C1 segment of cervical spinal cord (tissue), 14 donors: ENCODE measurements at places on chromosomes 2 and 18.
A peak's percentile ranks its signal among the peaks of the same experiment; 100 is the strongest.

DNA sequence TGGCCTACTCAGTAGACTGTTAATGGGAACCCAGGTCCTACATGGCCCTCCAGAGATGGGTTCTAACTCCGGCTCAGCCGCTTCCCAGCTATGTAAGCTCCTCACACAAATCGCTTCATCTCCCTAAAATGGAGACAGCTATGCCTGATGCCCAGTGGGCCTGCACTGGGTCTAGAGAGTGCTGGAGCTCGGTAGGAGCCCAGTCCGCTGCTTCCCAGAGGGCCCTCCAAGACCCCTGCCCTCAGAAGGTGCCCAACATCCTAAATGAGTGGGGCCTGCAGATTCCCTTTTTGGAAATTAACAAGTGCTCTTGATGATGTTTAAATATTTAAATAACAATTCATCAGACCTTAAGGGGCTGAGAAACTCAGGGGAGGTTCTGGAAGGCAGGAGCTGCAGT is 47.1 kb downstream of the HS1BP3 start:
- no peak for DNase-seq

GRCh38 chr2:85709401-85709811 is 15.2 kb downstream of the GNLY start:
- no peak for DNase-seq

GRCh38 chr2:68880213-68880612 is 9.0 kb upstream of the BMP10 start:
- DNase-seq: no peak

DNA sequence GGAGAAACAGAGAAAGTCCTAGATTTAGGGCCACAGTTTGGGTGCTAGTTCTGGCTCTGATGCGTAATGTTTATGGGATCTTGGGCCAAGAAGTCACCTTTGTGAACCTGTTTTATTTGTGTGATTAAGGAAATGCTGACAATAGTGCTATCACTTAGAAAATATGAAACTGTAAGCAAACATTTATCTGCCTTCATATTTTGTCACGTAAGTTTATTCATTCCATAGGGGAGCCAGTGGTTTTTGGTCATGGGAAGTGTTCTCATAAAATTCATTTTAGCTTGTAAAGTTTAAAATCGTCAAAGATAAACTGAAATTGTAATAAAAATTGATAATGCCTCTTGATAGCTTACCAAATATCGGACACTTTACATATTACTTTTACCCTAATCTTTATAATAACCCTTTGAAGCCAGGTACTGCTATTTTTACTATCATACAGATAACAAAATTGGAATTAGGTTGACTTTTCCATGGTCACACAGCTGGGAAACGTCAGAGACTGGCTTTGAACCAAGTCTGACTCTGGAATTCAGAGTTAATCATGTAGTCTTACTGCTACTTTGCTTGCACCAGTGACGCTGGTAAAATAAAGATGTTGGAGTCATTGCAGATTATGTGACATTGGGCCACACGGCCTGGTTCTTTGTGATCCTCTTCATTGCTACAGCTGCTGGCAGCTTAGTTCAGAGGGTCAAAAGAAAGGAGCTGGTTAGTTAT is 99.7 kb downstream of the ICA1L start:
- no peak for DNase-seq

GRCh38 chr2:25269233-25269632 is 72.5 kb downstream of the DNMT3A start:
- no peak for DNase-seq

GRCh38 chr2:179263446-179264367 is 925 bp downstream of the SESTD1 start:
- DNase-seq: peak; percentile 23

GRCh38 chr2:206079699-206080465 is 6.1 kb downstream of the INO80D start:
- DNase-seq: no peak

DNA sequence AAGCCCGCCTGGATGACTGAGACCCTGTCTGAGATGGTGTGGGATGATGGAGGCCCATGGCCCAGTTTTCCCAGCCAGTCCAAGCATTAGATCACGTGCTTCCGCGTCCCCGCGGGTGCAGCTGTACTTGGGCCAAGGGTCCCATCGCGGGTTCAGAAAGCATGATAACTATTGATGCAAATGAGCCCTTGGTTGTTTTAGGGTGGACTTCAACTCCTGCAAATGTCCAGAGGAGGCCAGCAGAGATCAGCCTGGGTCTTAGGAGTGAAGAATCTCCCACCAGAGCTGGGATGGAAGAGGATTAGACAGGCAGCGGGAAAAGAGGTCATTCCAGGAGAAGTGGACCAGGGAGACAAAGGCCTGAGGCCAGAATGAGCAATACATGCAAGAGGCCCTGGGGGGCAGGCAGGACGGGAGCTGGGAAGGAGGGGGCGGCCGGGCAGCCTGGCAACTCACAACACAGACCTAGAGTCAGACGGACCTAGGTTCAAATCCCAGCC is 89.9 kb upstream of the TMEM247 start:
- DNase-seq: no peak

- DNase-seq: no peak
These were observed 37.3 kb downstream of the MTCL1 start for GRCh38 chr18:8742387-8743361.

DNA sequence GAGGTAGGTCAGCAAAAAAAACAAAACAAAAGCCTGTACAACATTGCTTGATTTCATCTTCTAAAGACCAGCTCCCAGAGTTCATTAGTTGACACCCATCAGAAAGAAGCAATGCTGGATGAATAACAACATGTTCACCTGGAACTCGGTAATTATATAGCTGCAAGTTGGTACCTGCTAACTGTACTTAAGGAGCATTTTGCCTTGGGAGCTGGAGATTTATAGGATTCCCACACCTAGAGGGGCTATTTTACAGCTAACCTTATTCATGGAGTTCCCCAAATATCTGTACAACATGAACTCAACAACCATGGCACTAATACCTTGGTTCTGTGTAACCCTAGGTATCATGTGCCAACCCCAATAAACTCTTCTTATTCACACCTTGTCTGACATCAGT is 281.1 kb upstream of the NCKAP5 start:
- no peak for DNase-seq

- no peak for DNase-seq
These were observed 5.4 kb upstream of the KCNJ13 start for GRCh38 chr2:232781765-232782164.

GRCh38 chr2:111667542-111668273 is 216.3 kb downstream of the ANAPC1 start:
- DNase-seq: no peak

DNA sequence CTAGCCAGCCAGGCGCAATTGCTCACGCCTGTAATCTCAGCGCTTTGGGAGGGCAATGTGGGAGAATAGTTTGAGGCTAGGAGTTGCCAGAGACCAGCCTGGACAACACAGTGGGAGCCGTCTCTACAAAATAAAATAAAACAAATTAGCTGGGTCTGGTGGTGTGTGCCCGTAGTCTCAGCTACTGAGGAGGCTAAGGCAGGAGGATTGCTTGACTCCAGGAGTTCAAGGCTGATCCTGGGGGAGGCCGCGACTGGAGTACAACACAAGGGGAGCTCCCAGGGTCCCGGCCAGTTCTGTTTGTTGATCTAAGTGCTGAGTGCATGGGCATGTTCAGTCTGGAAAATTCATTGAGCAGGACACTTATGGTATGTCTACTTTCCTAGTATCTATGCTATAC is 2.6 kb downstream of the ST3GAL5 start:
- DNase-seq: no peak

DNA sequence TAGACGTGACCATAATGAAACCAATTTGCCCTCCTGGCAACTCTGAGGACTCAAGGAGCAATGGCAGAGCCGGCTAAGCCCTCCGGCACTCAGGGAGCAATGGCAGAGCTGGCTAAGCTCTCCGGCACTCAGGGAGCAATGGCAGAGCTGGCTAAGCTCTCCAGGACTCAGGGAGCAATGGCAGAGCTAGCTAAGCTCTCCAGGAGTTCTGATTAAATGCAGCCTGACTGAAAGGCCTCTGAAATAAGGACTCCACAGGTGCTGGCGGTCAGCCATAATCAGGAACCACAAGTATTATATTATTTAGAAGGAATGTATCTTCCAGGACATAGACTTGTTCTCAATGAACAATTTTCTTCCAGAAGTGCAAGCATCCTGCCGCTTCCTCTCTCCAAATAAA is 65.2 kb downstream of the C2orf76 start:
- DNase-seq: no peak

GRCh38 chr2:120722246-120722567 is 13.5 kb upstream of the GLI2 start:
- no peak for DNase-seq
